ENCODE measurements at places on chromosomes 7 and 10.

GRCh38 chr7:128679920-128680319 is 7.8 kb downstream of the GARIN1A start:
- DNase-seq = no peak

GRCh38 chr7:464454-465401 is 54.9 kb downstream of the PDGFA start:
- DNase-seq = no peak

GRCh38 chr10:110151467-110151866 is 55.9 kb upstream of the MXI1 start:
- DNase-seq = no peak

DNA sequence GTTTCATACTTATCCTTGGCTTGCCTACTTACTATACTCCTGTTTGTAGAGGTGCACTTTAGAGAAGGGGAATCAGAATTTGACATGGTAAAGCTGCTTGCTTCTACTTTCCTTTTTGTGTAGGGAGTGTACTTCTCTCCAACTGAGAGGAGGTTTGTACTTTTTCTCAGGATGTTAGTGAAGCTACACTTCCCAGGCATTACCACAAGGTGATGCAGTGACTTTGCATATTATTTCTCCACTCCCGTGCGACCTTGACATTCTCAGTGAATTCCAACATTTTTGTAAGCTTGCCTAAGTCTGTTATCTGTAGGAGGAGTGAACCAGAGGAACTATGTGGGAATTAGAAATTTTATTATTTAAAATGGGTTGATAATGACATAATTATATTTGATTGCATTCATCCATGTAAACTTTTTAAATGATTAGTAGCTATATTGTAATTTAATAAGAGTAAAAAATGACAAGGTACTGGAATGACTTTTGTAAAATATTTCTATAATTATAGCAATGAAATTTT is 5.2 kb downstream of the TAX1BP1 start:
- DNase-seq = no peak

- no peak for DNase-seq
These were observed 178.3 kb downstream of the GRID1 start for GRCh38 chr10:86188326-86188725.

- DNase-seq = no peak
These were observed 224.8 kb downstream of the BBS9 start for GRCh38 chr7:33354201-33354600.

DNA sequence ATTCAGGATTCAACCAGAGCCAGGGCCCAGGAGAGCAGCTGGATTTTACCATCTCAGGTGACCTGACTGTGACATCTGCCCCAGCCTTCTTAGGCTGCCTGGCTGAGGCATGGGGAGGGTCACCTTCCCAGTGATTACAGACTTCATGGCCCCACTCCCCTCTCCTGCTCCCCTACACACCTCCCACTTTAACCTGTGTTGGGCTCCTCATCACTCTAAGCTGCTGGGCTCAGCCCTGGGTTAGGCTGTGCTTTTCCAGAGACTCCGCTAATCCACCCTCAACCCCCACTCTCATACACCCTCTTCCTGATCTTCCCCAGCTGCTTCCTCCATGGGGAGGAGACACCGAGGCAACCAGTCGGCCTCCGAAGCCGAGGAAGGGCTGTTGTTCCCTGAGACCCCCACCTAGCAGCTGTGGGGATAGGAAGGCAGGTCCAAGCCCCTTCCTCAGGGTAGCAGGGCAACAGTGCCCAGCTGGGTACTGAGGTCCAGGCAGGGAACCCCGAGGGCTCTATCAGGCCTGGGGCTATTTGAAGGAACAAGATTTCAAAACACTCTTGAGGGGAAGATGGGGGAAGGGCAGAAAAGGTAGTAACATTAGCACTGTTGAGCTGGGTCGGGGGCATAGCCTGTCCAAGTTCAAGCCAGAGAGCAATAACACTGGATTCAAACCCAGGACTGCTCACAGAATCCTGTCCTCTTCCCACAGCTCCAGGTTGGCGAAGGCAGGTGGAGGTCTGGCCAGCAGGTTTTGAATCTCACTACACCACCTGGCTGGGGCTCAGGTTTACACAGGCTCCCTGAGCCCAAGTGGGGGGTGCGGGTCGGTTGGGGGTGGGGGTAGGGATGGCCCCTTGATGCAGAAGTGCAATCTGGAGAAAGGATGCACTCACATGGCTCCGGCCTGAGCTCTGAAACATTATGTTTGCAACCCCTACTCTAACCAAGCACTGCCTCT is 1.8 kb downstream of the IMPDH1 start:
- no peak for DNase-seq

- no peak for DNase-seq
These were observed 406 bp downstream of the CBLL1 start for GRCh38 chr7:107744345-107744750.

- DNase-seq = no peak
These were observed 701.7 kb downstream of the TYW1 start for GRCh38 chr7:67698354-67698753.

GRCh38 chr7:143042790-143043271 is 9.3 kb upstream of the OR6V1 start:
- DNase-seq = no peak

GRCh38 chr10:16779384-16779915 is 37.8 kb downstream of the RSU1 start:
- DNase-seq = no peak

DNA sequence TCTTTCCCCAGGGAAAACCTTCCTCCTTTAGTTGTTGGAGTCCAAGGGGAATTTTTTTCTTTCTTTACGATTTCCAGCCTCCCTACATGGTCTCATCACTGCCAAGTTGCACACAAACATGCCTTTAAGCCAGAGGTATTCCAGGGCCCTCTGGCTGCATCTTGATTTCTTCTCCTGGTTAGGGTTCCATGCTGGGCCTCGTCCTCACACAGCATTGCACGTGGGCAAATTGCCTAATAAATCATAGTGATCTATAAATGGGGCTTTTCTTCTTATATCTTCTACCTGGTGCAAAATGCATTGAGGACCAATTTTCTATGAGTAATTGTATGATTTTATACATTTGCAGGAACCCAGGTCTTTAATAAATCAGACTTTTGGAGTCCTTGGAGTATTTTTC is 284.2 kb downstream of the C7orf25 start:
- DNase-seq = no peak

- no peak for DNase-seq
These were observed 582.0 kb upstream of the MKI67 start for GRCh38 chr10:128708182-128708581.

DNA sequence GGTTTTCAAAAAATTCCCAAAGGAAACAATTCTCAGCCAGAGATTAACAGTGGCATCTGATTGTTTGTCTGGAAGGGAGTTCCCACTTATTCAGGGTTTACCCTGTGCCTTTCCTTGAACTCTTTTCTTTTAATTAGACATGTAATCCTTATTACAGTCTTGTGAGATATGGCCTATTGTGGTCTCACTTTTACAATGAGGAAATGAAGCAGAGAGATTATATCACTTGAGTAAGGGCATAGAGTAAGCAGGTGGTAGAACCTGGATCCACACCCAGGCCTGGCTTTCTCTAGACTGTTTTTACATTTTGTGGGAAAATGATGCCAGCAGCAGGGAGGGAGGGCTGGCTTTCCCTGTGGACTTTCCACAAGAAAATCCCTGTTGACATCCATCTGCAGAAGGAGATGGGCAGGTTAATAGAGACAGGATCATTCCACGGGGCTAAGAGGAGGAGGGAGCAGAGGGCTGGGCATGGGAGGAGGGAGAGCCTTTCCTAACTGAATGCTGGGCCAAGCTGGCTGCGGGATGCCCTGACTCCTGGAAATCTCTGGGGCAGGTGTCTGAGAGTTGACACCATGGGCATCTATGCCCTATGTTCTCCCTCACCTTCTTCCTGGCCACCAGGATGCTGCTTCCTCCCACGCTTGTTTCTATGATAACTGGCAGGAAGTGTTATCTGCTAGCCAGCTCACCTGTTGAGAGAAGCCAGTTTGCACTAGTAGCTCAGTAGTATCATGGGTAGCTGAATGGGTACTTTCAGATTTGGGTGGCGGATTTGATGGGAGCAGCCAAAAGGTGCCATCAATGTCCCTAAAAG is 28.7 kb upstream of the ARHGAP22 start:
- no peak for DNase-seq

GRCh38 chr10:34116681-34117271 is 698.3 kb downstream of the PARD3 start:
- DNase-seq = no peak

GRCh38 chr7:43791665-43792064 is 33.2 kb downstream of the BLVRA start:
- no peak for DNase-seq

DNA sequence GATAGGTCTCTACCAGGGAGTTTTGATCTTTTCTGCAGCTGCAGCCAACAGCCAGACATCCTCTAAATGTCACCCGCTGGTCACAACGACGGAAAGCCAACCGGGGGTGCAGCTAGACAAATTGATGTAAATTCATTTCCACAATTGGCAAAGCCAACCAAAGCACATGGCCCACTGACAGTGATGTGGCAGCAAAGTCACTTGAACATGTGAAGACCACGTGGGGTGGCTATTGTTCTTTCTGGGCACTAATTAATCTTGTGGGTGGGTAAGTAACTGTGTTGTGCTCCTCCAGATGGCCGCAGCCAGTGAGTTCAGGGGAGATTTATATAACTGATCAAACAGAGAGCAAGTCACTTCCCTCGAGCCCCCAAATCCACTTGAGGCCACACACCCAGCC is 354.1 kb downstream of the ANKRD30A start:
- no peak for DNase-seq

DNA sequence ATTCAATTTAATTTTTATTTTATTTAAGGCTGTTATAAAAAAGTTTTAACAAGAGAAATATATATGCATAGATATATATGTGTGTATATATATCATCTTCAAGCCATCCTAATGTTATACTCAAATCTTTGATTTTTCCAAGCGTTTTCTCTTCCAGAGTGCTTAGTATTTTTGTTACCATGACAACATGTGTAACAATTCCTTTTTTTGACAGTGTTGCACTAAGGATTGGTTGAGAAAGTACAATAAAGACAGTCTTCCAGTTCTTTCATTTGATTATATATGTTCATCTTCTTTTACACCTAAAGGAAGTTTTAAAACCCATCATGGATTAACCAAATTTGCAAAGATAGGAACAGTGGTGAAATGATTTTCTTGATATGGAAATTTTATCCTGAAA is 171.7 kb downstream of the KLF6 start:
- no peak for DNase-seq

- DNase-seq = no peak
These were observed 214.3 kb downstream of the JAZF1 start for GRCh38 chr7:27966219-27966780.

DNA sequence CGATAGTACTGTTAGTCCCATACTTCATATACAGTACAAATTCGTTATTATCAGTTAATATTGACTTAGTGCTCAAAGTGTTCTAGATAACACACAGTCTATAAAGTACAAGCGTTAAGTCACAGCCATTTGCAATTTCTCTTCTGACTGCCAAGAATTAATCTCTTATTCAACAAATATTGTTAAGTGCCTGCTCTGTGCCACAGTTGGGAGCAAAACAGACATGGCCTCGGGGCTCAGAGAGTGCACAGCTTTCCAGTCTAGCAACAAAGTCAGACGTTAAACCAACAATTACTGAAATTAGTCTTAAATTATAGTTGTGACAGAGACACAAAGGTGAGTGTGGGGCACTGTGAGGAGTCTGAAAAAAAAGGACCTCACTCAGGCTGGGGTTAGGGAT is 113.0 kb upstream of the DPP6 start:
- no peak for DNase-seq

DNA sequence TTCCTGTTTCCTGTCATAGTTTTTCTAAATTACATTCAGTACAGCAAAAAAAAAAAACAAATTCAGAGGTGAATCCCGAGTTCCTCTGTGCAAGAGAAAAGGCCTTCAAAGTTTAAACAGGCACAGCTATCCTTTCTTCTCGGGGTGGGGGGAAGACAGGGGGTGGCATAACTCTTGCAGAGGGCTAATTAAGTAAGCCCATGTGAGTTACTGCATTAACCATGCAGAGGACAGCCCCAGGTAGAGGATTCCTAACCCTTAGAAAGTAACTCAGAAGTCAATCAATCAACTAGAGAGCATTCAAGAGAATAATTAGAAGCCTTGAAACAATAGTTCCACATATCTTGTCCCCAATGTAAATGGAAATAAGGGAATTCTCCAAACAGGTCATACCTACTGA is 170.9 kb downstream of the CSTF2T start:
- no peak for DNase-seq

- DNase-seq = no peak
These were observed 169.9 kb downstream of the KCND2 start for GRCh38 chr7:120442838-120443237.
